Liver (tissue), 10 donors: ENCODE measurements at places on chromosomes 5 and 9.

- no peak for DNase-seq
These were observed 117.4 kb upstream of the RORB start for GRCh38 chr9:74379718-74380117.

DNA sequence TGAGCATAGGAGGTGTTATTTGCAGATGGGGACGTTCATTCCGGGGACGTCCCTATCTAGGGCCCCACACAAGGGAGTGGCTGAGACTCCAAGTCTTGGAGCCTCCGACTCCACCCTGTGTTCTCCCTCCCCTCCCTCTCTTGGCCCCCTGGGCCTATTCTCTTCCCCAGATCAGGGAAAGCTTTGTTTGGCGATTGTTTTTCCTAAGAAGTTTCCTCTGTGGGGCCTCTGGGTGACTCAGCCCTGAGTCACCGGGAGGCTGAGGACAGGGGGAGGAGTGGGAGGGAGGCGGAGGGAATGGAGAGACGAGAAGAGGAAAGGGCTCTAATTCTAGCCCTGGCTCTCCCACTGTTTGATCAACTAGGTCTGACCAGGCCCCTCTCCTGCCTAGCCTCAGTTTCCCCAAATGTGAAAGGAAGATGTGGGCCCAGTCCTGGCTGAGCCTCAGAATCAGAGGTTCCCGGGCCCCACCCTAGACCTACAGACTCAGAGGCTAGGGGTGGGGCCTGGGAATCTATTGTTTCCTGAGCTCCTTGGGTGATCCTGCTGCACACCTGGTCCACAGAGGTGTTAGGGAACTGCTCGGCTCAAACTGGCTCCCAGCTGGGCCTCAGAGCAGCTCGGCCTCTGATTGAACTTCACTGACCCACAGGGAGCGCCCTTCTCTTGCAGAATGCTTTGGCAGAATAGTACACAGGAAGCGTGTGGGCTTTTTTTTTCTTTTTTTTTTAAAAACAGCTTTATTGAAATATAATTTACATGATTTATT lies 19.2 kb downstream of the GSN start:
- no peak for DNase-seq

GRCh38 chr5:126052120-126052519 lies 371.1 kb upstream of the GRAMD2B start:
- DNase-seq = no peak

DNA sequence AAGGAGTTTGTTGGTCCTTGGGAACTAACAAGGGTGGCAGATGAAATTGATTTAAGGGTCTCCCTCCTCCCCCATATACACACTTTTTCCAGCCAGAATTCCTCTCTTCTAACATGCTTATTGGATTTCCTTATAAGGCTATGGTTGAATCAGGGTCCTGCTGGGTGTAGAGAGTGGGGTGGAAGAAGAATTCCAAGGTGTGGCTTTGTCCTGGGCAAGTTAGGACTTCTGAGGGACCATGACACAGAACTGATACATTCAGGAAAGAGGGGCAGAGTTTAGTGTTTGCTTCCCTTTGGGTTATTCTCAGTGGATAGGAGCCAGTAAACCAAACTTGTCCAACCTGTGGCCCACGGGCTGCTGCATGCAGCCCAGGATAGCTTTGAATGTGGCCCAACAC lies 116.5 kb downstream of the SNX18 start:
- DNase-seq = no peak

- no peak for DNase-seq
These were observed 420.9 kb downstream of the SPOCK1 start for GRCh38 chr5:137078171-137078665.

GRCh38 chr9:30815585-30815984 lies 1568.9 kb upstream of the ACO1 start:
- DNase-seq = no peak

- no peak for DNase-seq
These were observed 165.2 kb downstream of the SLC25A46 start for GRCh38 chr5:110903966-110904365.

GRCh38 chr9:72753266-72753893 lies 199.5 kb downstream of the ALDH1A1 start:
- no peak for DNase-seq

GRCh38 chr5:171606414-171607024 lies 179.1 kb upstream of the SMIM23 start:
- DNase-seq = no peak

- DNase-seq = no peak
These were observed 192.0 kb downstream of the IRX1 start for GRCh38 chr5:3787604-3788003.

GRCh38 chr5:38541174-38541725 lies 15.2 kb downstream of the LIFR start:
- DNase-seq = no peak

DNA sequence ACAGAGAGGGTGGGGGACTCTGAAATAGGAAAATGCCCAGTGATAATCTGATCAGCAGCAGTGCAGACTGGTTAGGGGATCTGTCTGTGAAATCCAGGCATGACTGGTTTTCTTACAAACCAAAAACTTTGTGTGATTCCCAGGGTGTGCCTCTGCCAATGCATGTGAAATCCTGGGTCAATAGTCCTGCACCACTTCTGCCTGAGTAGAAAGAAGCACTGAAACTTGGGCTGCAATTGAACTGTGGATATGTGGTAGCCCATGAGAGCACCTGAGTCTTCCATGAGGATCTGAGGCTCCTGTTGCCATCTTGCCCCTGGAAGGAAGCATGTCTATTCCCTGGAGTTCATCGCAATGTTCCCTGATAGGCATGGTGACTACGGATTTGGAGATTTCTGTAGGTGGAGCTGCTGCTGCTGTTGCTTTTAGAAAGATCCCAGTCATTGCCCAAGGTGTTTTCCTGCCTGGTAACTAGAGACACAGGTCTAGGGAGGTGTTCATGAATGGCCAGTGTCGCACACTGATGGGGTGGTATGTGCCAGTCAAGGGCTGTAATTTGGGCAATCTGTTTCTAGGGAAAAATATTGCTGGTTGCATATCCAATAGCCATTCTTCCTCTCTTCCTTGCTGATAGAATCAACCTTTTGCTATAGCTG lies 146.7 kb downstream of the CARTPT start:
- DNase-seq = no peak

DNA sequence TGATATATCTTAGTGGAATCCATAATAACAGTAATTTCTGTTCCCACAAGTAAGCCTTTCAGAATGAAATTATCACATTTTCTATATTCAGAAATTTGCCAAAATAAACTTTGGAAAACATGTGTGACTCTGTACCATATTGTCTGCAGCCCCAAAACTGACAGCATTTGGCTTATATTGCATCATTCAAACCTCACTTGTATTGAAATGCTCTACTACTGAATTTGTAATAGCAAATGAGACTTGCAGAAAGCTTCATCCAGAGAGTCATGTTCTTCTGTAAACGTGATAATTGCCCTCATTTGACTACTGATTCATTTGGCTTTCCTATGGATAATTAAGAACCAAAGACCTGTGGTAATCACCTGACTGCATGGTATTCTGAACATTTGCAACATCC lies 1249.5 kb upstream of the CDH18 start:
- no peak for DNase-seq

GRCh38 chr9:77829420-77829819 lies 181.3 kb upstream of the GNA14 start:
- DNase-seq = no peak

DNA sequence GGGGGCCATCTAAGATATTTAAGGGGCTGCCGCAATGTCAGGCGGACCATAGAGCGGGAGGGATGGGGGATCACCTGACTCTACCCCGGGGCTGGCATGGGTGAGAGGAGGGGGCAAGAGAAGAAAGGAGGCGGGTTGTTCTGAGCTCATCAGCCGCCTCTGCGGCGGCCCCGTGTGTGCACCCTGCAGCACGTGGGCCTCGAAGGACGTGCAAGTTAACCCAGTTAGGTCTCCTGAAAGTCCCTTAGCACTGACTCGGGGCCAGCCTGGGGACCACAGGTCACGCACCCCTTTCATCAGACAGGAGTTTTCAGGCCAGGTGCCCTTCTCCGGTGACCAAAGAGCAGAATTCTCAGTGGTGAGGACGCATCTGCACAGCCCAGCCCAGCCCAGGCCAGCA lies 58.0 kb downstream of the UBE2QL1 start:
- DNase-seq = no peak

GRCh38 chr9:113368982-113369854 lies 7.6 kb downstream of the HDHD3 start:
- DNase-seq = no peak

- DNase-seq = no peak
These were observed 28.9 kb downstream of the FYB1 start for GRCh38 chr5:39190311-39191102.

GRCh38 chr9:38356851-38357250 lies 35.7 kb upstream of the ALDH1B1 start:
- no peak for DNase-seq

- DNase-seq = no peak
These were observed 179.6 kb downstream of the LURAP1L start for GRCh38 chr9:12954441-12954840.

DNA sequence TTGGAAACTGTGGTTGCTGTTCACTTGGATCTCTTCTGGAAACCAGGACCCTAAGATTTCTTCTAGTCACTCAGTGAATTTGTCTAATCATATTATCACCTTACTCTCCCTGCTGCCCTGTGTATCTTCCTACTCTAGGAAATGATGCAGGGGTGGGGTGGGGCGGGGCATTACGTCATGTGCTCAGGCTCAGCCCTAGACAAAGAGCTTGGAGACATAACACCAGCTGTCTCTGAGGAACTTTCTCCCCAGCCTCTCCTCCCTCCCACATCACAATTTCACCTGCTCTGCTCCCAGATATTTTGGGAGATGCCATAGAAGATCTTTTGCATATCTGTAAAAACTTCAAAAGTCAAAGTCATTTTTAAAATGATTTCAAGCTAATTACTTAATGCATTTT lies 470.4 kb downstream of the ZSWIM6 start:
- DNase-seq = no peak

- no peak for DNase-seq
These were observed 9.0 kb downstream of the EGFLAM start for GRCh38 chr5:38267372-38267771.

- no peak for DNase-seq
These were observed 18.8 kb upstream of the FAM13B start for GRCh38 chr5:138051441-138052296.

DNA sequence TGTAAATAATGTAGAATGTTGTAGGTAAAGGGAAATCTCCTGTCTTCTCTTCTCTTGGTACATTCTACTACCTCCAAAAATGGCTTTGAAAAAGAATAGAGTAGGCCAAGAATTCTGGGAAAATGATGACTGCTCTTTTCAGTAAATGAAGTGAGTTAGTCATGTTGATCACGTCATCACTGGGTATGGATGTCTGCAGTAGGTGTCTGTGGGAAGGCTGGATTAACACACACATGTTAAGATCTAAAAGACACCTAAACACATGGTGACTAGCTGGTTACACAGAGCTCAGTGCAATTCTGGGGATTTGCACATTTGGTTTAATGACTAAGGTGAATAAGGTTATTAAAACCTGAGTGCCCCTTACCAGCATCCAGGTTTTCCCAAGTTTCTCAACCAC lies 161.5 kb downstream of the CEP120 start:
- DNase-seq = no peak

DNA sequence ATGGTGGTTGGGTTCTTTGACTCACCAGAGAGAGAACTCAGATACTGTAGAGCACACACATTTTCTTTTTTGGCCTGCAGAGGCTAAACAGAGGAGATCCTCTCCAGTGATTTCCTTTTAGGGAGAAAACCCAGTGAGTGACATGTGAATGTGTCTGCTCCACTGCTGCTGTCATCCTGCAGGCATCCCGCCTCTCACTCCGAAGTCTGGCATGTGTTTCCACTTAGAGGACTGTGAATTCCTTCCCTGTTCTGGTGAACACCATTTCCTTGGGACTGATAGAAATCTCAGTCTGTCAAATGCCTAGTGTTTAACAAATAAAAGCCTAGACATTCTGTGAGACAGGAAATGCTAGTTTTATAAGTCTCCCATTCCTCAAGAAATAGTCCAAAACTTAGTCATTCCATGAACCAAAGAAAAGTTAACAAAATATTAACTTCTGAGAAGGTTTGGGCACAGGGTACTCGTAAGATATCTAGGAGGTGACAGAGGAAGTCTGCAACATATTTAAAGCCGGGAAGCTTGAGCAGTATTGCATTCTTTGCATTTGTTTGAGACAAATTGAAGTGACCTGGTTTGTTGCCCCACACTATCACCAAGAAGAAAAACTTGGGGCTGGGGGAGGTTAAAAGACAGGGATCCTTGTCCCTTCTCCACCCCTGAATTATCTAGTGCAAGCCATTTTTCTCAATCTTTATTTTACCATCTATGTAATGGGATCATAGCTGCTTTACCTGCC lies 74.9 kb upstream of the NIPAL4 start:
- no peak for DNase-seq

DNA sequence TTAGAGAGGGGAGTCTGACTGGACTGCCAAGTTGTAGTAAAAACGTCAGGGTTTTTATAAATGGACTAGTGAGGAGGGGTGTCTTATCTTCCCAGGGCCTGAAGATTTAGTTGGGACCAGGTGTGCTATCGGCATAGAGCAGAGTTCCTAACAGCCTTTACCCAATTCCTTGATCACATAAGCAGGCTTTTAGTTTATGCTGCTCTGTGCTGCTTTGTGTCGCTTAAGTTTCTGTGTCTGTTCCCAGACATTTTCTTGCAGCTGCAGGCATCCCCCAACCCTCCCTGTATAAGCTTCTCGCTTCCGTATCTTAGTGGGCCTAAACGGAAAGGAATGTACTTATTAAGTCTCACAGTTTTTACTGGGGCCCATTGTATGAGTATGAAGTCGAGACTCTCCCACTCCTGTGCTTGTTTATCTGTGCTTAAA lies 2.6 kb upstream of the SMC5 start:
- DNase-seq = no peak

GRCh38 chr5:66231508-66231907 lies 87.4 kb downstream of the SREK1 start:
- DNase-seq = no peak

GRCh38 chr5:147567917-147568598 lies 58.2 kb upstream of the DPYSL3 start:
- DNase-seq = no peak

- DNase-seq = no peak
These were observed 706.3 kb upstream of the WWC1 start for GRCh38 chr5:167585184-167585583.

DNA sequence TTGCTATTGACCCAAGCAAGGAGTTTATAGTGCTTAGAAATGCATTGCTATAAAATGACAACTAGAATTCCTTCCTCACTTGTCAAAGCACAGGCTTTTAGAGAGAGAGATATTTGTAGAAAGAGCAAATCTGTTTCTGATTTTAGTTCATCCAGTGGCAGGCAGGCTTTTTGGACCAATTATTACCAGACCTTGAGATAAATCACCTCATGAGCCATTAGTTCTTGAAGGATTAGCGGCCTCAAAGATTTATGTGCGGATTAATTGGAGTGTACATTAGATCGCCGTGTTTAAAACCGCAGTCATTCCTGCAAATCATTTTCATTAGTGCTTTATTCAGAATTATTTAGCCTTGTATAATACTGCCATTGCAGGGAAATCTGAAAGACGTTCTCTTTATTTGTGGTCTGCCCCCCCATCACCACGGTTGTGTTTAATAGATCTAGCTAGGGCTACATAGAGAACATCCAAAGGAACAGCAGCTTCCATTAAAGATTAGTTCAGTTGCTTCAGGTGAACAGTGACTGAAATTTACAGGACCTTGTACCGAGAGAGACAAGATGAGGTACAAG lies 28.8 kb upstream of the TJP2 start:
- DNase-seq = no peak
